HuH-7 (cell line): ENCODE measurements at places on chromosomes 3 and 15.
A peak's percentile ranks its signal among the peaks of the same experiment; 100 is the strongest.

DNA sequence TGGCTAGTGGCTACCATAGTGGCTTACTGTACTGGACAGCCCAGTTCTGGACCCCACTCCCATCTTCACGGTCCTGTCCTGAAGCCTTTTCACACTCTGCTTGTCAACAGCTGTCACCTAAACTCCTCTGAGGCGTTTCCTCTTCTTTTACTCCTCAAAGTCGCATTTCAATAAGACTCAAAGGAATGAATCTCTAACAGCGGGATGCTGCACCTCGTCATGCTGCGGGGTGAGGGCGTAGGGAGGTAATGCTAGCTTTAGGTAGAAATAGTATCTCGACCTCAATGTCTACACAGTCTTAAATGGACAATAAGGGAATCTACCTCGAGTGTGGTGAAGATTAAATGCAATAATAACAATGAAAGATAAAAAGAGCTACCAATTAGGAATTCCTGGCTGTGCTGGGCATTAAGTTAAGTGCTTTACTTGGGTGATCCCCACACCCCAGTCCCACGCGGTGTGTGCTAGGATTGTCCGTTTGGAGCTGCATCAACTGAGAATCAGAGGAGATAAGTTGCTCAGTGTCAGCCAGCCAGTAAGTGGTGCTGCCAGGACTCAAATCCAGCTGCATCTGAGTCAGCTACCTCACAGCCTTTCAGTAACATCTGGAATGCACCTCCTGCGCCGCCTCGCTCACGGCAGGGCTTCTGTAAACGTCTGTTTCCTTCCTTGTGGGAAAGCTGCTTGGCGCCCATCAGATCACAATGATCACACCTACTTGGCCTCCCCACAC lies 14.0 kb downstream of the PLA2G4D start:
- no peak for DNase-seq

- DNase-seq: peak; percentile 8
These were observed 80.5 kb downstream of the STT3B start for GRCh38 chr3:31613177-31613576.

GRCh38 chr3:160763073-160763472 lies 7.0 kb downstream of the PPM1L start:
- no peak for DNase-seq

GRCh38 chr3:158789592-158789991 lies 12.3 kb upstream of the MFSD1 start:
- no peak for DNase-seq

DNA sequence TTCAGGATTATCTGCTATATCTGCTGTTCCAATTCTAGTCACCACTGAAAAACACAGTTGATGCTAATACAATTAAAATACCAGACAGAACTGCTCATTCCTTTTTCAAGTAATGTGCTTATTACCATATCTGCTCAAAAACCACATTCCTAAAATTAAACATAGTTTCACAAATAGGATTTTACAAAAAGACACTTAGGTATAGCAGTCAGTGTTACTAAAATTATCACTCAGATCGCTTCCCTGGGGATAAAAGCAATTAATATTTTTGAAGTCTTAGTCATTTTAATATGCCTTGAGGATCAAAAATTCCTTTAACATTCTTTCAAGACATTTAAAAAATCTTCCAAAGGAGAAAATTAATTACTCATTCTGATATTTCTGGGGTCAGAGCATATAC lies 71.5 kb downstream of the RAD18 start:
- no peak for DNase-seq

DNA sequence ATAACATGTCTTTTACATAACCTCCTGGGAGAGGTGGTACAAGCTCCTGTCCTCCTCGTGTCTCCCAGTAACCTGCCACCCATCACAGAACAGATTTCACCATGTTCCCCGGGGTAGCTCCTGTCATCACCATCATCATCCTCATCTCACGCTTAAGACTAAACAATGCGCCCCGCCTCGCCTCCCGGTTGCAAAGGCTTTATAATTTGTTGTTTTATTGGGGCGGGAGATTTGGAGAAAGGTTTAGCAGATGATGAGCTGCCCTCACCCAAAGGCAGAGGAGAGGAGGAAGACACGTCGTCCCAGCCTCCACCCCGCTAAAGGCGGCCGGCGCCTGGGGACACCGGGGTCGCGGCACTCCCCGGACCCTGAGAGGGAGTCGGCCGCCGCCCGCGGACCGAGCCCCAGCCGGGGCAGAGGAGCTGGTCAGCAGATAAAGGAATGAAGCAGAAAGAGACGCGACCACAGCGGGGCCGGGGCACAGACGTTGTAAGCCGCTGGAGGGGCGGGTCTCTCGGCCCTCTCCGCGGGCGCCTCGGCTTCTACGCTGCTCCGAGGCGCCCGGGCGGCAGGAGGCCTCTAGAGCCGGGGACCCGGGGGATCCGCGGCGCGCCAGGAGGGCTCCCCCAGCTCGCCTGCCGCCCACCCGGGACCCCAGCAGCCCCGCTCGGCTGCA lies 589 bp downstream of the HERC1 start:
- peak; percentile 34 for DNase-seq

- DNase-seq: no peak
These were observed 49.1 kb downstream of the FBN1 start for GRCh38 chr15:48596415-48596814.

DNA sequence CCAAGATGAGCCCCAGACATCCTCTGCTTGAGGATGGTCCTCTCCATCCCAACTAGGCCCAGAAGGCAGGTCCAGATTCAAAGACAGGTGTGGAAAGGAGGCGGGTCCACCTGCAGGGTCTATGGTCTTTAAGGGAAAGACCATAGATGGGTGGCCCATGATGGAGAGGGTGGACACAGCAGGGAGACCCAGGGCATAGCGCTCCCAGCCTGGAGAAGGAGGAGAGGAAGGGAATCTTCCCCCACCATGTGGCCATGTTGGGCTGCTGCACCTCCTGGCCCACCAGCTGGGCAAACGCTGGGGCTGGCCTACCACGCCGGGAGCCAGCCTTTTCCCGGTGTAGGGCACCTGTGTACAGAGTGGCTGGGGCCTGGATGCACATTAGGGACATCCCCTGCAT lies 265.2 kb upstream of the TLE3 start:
- DNase-seq: peak; percentile 85

DNA sequence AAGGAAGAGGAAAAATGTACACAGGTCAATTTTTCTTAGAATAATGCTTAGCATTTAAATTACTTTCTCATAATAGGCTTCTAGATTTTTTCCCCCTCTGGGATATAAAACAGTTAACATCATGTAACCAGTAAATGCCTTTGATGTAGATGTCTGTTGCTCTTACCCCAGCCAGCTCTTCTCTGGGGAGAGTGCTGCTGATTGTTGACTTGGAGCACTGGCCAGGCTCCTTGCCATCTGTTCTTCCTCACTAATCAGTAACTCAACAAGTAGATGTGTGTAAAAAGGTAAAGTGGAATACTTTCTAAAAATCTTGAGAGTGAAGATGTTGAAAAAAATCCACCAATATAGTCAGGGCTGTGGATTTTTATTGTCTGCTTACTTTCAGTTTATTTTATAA lies 42.2 kb downstream of the RIOX2 start:
- DNase-seq: no peak

DNA sequence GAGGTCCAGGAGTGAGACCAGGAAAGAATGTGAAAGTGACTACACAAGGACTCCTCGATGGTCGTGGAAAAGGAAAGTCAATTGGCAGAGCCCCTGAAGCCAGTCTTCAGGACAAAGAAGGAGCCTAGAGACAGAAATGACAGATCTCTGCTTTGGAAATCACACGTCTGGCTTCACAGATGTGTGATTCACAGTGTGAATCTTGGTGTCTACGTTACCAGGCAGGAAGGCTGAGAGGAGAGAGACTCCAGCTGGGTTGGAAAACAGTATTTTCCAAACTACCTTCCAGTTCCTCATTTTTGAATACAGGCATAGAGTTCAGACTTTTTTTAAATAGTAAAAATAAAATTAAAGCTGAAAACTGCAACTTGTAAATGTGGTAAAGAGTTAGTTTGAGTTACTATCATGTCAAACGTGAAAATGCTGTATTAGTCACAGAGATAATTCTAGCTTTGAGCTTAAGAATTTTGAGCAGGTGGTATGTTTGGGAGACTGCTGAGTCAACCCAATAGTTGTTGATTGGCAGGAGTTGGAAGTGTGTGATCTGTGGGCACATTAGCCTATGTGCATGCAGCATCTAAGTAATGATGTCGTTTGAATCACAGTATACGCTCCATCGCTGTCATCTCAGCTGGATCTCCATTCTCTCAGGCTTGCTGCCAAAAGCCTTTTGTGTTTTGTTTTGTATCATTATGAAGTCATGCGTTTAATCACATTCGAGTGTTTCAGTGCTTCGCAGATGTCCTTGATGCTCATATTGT lies 6.0 kb downstream of the CCR2 start:
- DNase-seq: no peak

- DNase-seq: no peak
These were observed 1.1 kb upstream of the TNFAIP8L3 start for GRCh38 chr15:51095681-51096331.

- DNase-seq: no peak
These were observed 231.2 kb downstream of the ATP8B4 start for GRCh38 chr15:49887659-49888322.

GRCh38 chr15:25803541-25803940 lies 59.6 kb downstream of the ATP10A start:
- no peak for DNase-seq

- DNase-seq: no peak
These were observed 408.0 kb downstream of the MECOM start for GRCh38 chr3:169255511-169255910.

DNA sequence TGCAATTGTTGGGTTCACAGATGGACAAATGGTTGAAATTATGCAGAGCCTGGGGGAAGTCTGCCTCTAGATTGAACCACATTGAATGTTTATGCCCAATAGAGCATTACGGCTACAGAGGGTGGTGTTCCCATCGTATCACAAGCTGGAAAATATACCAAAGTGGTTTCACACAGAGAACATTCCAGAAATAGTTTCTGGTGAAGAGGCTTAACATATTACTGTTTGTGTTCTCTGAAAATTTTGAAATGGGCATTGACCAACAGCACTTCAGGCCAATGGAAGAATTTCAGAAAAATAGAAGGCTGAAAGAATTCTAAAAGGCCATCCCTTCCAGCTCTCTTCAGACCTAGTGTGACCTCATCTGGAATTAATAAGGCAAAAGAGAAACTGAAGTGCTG lies 203.9 kb downstream of the NEK10 start:
- no peak for DNase-seq

DNA sequence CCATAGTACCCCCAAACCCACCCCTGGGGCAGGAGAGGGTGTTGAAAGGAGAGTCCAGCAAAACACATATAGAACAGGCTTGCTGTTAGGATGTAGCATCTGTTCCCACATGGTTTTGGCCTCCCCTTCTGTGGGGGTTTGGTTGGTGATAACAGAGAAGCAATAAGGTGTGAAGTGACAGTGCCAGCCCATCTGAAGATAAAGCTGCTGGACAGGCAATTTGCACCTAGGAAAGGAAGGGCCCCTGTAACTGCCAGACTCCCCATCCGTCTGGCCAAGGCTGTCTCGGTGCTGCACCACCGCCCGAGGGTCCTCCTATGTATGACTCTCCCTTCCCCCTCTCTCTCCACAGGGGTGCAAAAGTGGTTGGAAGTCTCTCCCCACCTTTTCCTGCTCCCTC lies 94.5 kb upstream of the OXTR start:
- DNase-seq: no peak

DNA sequence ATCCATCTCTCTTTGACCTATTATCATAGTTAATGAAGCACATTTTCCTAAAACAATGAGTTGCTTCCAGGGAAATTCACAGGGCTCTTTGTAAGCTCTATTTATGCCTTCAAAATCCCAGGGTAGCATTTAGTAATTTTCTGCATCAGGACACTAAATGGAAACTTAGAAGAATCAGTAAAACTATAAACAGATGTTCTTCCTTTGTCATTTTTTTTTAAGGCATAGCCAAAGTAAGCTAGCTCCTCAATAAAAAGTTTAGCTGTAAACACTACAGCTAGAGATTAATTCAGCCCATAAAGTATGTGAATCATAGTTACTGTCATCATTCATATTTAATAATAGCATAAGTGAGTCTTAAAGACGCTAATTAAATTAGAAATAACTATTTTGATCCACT lies 79.3 kb downstream of the RPL22L1 start:
- DNase-seq: no peak

GRCh38 chr3:32872487-32873382 lies 54.9 kb downstream of the TRIM71 start:
- DNase-seq: no peak

DNA sequence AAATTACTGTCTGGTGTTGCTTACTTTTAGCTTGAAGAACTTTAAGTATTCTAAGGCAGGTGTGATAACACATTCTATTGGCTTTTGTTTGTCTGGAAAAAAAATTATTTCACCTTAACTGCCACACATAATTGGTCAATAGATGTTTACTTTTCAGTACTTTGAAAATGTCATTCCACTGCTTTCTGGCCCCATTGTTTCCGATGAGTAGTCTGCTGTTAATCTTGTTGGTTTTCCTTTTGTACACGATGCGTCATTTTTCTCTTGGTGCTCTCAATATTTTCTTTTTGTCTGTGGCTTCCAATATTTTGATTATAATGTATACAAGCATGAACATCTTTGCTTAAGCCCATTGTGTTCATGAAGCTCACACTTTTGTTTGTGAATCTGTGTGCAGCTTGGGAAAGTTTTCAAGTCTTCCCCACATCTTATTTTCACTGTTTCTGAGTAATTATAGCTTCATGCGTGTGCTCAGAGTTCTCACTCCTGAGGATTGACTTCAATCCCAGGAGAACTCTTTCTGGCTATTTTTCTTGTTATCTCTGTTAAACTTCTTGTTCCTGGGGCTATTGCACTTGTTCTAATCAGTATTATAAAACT lies 664.7 kb downstream of the IGSF11 start:
- no peak for DNase-seq

DNA sequence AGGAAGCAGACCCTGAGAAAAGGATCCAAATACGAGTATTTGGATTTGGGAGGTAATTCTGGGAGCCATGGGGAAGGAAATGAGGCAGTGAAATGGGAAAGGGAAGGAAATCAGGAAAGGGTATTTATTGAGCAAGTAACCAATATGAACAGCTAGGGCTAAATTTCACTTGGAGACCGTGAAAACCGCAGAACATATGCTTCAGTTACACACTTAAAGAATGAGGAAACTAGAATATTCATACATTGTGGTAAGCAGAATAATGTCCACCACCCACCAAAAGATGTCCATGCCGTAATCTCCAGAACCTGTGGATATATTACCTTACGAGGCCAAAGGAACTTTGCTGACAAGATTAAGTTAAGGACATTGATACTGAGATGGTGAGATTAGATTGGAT lies 63.3 kb downstream of the LRRN1 start:
- no peak for DNase-seq

GRCh38 chr3:177981576-177981975 lies 554.7 kb upstream of the KCNMB2 start:
- DNase-seq: no peak

- DNase-seq: no peak
These were observed 56.4 kb downstream of the PLAAT1 start for GRCh38 chr3:193297421-193297820.

GRCh38 chr15:66249605-66250174 lies 3.9 kb downstream of the MEGF11 start:
- DNase-seq: no peak

GRCh38 chr3:65588884-65589283 lies 449.8 kb downstream of the MAGI1 start:
- no peak for DNase-seq
